ENCODE measurements at places on chromosomes 1 and 21.

DNA sequence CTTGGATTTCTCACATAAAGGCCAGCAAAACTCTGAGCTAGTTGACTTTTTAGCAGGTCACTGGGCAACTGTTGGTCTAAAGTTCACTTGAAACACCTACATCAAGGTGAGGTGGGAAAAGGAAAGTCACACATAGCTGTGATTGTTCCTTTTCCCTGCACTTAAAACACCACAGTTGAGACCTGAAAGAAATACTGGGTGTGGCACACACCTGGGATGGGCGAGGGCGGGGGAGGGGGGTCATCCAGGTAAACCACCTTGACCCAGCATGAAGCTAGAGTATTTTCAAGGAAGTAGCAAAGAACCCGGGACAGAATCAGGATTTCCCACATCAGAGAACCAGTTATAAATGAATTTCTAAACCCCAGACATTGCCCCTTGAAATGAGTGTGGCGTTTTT lies 26.4 kb downstream of the ZNF697 start:
- DNase-seq, result no peak

DNA sequence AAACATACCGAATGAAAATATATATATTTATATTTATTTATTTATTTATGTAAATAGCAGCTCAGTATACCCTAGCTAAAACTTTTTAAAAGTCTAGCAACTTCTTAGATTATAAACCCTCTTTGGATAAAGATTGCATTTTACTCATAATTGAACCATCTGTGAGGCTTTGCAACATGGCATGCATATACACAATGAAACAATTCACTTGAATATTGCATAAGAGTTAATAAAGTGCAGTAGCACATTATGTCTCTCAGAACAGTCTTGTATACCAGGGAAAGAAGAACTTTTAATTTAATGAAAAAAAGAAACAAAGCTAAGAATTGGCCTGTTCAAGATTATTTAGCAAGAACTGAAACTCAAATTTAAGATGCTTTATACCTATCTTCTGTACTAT lies 1363.9 kb upstream of the ADGRL2 start:
- no peak for DNase-seq

GRCh38 chr1:7719468-7720094 lies 51.5 kb upstream of the VAMP3 start:
- no peak for DNase-seq

GRCh38 chr1:63619558-63619957 lies 26.3 kb downstream of the PGM1 start:
- no peak for DNase-seq

GRCh38 chr21:41768437-41769042 lies 1.7 kb upstream of the RIPK4 start:
- no peak for DNase-seq

DNA sequence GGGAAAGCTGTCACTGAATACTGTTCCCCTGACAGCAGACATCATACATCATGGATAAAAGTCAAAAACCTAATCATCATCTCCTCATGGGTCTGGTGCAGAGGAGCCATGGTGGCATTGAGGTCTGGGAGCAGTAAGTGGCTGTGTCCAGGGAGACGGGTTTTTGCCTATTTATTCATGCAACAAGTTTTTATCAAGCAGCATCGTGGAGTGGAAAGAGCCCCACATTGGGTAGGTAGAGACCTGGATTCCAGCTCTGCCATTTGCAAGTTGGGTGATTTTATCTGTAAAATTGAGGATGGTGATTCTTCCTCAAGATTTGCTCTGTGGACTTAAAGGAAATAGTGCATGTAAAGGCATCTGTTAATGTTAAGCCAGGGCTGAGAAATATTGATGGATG lies 4.2 kb downstream of the CACHD1 start:
- DNase-seq, result no peak

DNA sequence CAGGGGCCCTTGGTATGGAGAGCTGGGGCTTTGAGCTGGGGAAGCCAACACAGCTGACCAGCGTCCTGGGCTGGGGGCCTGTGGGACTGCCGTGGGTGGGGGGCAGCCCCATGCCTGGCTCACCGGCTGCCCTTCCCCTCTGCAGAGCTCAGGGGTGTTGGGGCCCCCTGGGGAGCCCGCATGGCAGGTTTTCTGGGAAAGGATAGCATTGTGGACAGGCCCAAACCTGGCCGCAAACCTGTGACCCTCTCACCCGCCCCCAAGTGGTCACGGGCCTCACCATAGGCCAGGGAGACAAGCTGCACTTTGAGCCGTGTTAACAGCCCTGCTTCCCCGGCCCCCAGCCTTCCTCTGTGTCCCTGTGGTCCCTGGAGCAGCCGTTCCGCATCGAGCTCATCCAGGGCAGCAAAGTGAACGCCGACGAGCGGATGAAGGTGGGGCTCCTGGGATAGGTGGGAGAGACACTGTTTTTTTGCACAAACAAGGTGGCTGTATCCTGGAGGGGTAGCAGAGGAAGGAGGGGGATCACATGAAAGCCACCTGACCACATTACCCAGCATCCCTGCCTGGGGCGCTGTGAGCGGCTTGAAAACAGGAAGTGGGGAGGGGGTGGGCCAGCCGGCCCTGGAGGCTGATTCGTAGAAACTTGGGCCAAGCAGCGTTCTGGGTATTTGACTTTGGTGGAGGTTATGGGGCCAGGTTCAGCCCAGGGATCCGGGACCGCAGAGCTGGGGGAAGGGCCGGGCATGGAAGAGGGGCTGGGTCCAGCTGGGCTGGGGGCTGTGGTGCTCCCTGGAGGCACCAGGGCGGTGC lies 65.9 kb downstream of the PIK3CD start:
- peak; percentile 80 for DNase-seq

GRCh38 chr1:82185084-82185483 lies 384.4 kb downstream of the ADGRL2 start:
- DNase-seq, result no peak

DNA sequence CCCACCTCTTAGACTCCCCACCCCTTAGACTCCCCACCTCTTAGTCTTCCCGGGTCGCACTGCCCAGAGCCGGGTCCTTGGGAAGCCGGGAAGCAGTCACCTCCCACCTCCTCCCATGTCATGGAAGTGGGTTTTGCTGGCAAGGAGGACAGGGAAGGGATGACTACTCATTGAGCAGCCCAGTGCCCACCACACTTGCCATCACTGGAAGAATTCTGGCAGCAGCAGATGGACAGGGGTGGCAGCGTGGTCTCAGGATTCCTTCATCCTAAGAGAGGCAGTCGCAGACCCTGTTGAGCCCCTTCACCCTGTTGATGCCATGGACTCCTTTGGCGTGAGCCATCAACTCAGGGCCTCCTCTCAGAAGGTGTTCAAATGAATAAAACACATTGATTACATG lies 140.8 kb downstream of the PGBD5 start:
- no peak for DNase-seq

- no peak for DNase-seq
Observed at GRCh38 chr1:222976453-222976852, 161.6 kb downstream of the DISP1 start.

- DNase-seq, result no peak
Observed at GRCh38 chr1:54350360-54350759, 55.8 kb downstream of the SSBP3 start.

DNA sequence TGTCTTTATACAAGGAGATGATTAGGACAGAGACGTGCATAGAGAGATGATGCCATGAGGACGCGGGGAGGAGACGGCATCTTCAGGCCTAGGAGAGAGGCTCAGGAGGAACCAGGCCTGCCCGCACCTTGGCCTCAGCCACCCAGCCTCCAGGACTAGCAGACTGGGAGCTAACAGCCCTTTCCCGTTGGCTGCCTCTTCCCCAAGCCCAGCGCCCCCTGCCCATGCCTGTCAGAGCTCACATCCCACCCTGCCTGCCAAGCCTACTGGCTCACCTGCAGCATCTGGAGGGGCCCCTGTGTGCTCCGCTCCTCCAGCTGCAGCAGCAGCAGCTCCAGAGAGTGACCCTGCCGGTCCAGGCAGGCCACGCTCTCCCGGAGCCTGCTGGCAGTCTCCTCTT lies 4.0 kb upstream of the TRIM11 start:
- DNase-seq, result no peak

- no peak for DNase-seq
Observed at GRCh38 chr1:172145656-172146055, 274.8 kb upstream of the C1orf105 start.

- DNase-seq, result no peak
Observed at GRCh38 chr1:71232166-71232763, 151.4 kb upstream of the ZRANB2 start.

GRCh38 chr1:58848818-58849411 lies 65.1 kb upstream of the JUN start:
- DNase-seq, result no peak

DNA sequence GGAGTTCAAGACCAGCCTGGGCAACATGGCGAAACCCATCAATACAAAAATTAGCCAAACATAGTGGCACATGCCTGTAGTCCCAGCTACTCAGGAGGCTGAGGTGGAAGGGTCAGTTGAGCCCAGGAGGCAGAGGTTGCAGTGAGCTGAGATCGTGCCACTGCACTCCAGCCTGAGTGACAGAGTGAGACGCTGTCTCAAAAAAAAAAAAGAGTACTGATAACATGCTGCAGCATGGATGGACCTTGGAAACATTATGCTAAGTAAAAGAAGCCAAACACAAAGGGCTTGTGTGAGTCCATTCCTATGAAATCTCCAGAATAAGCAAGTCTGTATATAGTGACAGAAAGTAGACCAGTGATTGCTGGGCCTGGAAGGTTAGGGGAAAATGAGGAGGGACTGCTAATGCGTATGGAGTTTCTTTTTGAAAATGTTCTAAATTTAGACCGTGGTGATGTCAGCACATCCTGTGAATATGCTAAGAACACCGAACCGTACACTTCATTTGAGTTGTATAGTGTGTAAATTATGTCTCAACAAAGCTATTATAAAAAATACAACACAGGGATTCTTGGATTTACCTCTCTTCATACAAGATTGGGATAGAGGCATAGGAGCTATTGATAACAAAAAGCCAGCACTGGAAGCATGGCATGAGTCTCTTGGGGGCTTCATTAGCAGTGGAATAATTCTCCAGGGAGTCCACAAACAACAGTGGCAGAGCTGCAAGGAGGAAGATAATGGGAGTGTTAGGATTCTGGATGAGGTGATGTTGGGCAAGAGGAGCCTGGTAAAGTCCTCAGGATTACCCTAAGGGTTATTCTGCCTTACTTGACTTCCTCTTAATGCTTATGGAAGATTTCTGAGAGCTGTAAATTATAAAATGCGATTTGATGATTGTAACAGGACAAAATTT lies 73.5 kb downstream of the TTC3 start:
- no peak for DNase-seq

DNA sequence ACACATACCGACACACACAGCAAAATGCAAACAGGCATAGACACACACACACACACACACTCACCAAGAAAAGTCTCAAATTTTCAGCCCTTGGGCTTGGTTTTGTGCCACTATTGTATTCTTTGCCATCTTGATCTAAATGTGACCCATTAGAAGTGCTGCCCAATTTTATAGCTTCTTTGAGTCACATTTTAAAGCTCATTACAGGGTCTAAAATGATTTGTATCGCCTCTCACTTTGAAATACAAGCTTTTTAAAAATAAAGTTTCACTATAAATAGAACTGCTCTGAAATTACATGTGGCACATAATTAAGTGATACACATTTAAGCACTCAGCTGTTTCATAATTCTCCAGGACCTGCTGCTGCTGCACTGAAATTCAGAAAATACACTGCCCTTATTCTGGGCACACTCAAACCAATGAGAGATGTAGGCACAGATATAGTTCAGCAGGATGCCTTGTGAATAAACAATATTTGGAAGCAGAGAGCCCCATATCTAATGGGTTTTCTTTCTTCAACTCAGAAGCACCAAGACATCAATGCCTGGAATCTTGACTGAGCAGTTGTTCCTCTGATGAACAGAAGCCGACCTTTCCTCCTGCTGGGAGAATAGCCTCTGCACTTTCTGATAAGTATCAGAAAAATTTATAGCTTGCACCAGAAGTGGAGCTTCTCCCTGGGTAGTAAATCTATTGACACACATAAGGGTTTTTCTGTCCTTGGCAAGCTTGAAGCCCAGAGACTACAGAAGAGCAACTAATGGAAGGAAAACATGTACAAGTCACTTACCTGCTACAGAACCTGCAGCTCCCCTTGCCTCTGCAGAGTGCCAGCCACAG lies 37.0 kb upstream of the PLPPR4 start:
- no peak for DNase-seq

GRCh38 chr21:17631195-17631594 lies 18.5 kb upstream of the BTG3 start:
- DNase-seq, result no peak

GRCh38 chr1:213782941-213783672 lies 204.7 kb upstream of the PROX1 start:
- DNase-seq, result no peak

DNA sequence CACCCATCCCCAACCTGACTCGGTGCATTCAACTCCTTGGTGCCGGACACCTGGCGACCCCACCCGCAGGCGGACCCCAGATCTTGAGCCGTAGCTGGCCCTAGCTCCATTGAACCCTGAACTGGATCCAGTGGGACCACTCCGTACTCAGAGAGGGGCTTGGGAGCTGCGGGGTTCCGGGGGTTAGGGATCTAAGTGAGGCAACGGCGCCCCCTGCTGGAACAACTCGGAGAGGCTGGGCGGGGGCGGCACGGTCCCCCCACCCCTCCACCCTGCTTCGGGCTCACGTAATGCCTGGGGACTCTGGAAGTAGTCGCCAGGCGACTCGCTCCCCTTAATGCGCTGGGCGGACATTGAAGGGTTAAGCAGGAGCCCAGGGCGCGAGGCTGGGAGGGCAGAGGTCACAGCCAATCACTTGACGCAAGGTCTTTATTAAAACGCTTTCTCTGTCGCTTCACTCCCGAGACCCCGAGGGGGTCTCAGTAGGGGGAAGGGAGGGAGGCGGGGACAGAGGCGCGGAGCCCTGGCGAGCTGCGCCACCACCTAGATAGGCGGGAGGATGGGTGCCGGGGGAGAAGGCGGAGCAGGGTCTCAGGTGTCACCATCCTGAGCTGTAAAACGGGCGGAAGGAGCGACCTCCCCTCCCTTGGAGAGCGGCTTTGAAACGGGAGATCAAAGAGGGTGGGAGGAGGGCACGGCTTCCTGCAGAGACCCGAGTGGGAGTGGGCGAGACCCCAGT lies 704 bp upstream of the CRABP2 start:
- DNase-seq, result peak; percentile 21

GRCh38 chr1:187853505-187853904 lies 1024.8 kb downstream of the PLA2G4A start:
- no peak for DNase-seq

DNA sequence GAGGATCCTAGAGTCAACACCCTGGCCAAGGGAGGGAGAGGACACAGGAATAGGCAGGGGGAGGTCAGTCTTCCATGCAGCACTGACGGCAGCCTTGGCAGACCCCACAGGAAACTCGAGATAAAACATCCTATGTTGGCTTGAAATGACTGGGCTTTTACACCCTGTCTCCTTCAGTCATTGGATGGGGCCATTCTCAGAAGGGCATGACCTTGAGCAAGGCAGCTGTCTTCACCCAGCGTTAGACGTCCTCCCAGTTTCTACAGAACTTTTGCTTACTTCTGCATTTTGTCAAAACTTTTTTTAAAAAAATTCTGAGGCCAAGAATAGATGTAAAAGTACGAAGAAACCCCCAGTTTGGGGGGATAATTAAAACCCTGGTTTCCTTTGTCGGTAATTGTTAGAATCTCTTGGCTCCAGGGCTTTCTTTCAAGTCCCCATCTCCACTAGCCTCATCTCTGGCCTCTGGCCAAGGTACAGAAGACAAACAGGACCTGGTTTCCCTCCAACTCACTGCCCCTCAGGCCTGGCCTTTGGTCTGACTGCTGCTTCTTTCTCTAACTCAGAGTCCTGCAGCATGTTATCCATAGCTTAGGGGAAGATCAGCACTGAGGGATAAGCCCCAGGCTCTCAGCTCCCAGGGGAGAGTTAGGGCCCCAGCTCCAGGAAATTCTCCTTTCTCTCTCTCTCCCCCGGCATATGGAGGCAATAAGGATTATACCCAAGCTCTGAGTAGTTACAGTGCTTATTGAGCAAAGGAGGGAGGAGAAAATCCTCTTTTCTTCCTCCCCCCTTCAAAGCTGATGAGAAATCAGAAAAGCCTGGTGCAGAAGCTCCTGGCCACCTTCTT lies 51.6 kb upstream of the KCND3 start:
- DNase-seq, result no peak
